ENCODE measurements at places on chromosomes 12 and 14. TPM values are rescaled to one million over a fixed set of nuclear protein-coding genes. Genes with fewer than 3 reads are reported as not detected.
A peak's percentile ranks its signal among the peaks of the same experiment; 100 is the strongest.

HOXC11 gene
- 0.51 TPM for total RNA-seq

DNA sequence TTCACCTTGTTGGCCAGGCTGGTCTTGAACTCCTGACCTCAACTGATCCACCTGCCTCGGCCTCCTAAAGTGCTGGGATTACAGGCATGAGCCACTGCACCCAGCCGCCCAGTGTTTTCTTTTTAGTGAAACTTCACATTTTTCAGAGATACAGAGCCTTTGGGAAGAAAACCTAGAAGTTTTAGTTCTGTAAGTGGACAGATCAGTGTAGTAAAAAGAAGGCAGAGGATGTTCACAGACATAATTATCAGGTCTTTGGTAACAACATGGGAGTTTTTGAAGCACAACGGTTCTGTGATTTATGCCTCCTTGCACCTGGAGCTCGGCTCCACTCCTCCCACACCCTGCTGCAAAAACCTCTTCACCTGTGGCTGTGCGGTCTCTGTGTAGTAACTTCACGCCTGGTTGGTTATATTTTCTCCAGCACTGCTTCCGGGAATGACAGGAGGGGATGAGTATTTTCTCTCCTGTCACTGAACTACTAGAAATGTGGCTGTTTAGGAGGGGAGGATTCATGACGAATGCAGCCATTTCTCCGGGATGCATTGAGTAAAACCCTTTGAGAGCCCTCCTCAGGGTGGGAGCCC lies 67.0 kb downstream of the ARF6 start:
- no peak for DNase-seq

DNA sequence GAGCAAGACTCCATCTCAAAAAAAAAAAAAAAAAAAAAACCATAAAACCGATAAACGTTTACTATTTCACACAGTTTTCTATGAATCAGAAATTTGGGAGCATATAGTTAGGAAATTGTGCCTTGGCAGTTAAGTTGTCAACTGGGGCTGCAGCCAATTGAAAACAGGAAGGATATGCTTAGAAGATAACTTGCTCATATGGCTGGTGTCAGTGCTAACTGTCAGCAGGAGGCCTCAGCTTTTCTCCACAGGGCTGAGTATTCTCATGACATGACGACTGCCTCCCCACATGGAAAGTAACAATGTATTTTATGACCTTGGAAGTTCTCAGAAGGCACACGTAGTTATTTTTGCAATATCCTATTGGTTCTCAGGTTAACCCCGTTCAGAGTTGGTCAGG lies 29.6 kb upstream of the OR5AU1 start:
- no peak for DNase-seq

GRCh38 chr12:77324763-77325468 lies 259.5 kb upstream of the E2F7 start:
- DNase-seq, result peak; percentile 85

KRT83 gene
- total RNA-seq, result not detected

GDF3 gene
- total RNA-seq, result not detected

DNA sequence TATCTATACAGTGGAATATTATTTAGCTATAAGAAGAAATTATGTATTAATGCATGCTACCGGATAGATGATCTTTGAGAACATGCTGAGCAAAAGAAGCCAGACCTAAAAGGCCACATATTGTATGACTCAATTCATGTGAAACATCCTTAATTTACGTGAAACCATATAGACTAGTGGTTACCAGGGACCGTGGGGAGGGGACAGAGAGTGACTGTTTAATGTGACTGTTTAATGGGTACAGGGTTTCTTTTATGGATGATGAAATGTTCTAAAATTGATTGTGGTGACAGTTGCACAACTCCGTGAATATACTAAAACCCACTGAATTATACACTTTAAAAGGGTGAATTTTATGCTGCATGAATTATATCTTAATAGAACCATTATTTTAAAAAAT lies 8.5 kb upstream of the BCL7A start:
- no peak for DNase-seq

- no peak for DNase-seq
Measured at GRCh38 chr12:116431677-116432300, 127.4 kb upstream of the MAP1LC3B2 start.

CPNE6 gene
- not detected for total RNA-seq

SLC5A8 gene
- total RNA-seq, result 0.08 TPM

DNA sequence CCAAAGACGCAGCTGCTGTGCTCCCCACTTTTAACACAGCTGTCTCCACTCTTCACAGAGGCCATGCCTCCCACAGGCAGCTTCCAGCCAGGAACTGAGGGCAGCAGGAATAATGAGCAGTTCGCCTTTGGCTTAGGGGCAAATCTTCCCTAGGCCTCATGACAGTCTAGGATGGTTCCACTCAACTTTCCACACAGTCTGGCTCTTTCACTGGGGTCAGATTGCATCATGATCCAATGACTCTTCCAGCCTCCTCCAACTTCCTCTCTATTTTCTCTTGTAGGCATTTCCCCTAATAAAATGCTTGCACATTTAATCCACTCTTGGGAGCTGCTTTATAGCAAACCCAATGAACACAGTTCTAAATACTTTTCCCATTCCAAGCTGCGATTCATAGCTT lies 271.6 kb upstream of the ATP2B1 start:
- DNase-seq, result peak; percentile 88

GRCh38 chr14:76880449-76880848 lies 54.2 kb downstream of the LRRC74A start:
- DNase-seq, result no peak

DNA sequence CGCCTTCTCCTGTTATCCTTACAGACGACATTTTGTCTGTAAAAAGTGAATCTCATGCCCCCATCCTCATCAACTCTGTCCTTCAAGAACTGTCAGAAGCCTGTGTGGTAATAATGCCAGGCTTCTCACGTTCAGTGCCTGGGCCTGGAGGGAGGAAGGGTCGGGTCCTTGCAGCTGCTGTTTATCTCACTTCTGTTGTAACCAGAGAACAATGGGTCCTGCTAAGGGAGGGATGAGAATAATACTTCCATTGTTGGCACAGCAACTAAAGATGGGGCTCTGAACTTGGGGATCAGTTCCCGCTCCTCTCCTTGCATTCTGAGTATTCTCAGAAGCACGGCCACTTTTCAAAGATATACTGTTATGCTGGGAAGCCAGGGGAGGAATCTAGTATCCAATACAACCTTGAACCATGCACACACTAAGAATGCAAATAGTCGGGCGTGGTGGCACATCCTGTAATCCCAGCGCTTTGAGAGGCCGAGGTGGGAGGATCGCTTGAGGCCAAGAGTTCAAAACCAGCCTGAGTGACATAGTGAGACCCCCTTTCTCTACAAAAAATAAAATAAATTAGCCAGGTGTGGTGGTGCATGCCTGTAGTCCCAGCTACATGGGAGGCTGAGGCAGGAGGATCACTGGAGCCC lies 38.8 kb upstream of the NINJ2 start:
- DNase-seq, result no peak

PMEL gene
- 10,199 TPM for total RNA-seq

GRCh38 chr14:98234208-98234607 lies 1037.8 kb downstream of the BCL11B start:
- no peak for DNase-seq

- DNase-seq, result no peak
Measured at GRCh38 chr14:37597538-37597913, 2.1 kb downstream of the TTC6 start.

GRCh38 chr12:57575771-57576612 lies 15.0 kb upstream of the PIP4K2C start:
- no peak for DNase-seq

CMA1 gene
- not detected for total RNA-seq

KRT71 gene
- total RNA-seq, result not detected

DNA sequence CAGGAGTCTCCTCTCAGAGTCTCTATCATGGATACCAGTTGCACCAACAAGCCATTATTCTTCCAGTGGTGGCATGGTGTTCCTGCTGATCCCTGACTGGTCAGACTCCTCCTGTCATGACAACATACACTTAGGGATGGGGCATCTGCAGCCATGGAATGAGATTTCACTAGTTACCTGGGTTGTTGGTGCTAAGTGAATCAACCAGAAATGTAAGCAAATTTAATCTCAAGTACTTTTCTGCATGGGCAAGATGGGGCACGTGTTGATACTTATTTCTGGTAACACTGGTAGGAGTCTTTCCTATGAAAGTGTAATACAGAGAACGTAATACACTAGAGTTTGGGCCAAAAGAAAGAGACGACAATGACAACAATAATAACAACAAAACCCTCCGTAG lies 211.5 kb upstream of the FOXN3 start:
- DNase-seq, result no peak
